Stomach (tissue), 19 donors: ENCODE measurements at places on chromosomes 1 and 21. TPM values are rescaled to one million over a fixed set of nuclear protein-coding genes. Genes with fewer than 3 reads are reported as not detected.

GRCh38 chr1:75171876-75172275 lies 37.7 kb downstream of the LHX8 start:
- DNase-seq: no peak

GRCh38 chr1:223319398-223319797 lies 44.6 kb downstream of the SUSD4 start:
- peak; percentile 30 for DNase-seq

CFAP74 gene
- not detected for total RNA-seq

DNA sequence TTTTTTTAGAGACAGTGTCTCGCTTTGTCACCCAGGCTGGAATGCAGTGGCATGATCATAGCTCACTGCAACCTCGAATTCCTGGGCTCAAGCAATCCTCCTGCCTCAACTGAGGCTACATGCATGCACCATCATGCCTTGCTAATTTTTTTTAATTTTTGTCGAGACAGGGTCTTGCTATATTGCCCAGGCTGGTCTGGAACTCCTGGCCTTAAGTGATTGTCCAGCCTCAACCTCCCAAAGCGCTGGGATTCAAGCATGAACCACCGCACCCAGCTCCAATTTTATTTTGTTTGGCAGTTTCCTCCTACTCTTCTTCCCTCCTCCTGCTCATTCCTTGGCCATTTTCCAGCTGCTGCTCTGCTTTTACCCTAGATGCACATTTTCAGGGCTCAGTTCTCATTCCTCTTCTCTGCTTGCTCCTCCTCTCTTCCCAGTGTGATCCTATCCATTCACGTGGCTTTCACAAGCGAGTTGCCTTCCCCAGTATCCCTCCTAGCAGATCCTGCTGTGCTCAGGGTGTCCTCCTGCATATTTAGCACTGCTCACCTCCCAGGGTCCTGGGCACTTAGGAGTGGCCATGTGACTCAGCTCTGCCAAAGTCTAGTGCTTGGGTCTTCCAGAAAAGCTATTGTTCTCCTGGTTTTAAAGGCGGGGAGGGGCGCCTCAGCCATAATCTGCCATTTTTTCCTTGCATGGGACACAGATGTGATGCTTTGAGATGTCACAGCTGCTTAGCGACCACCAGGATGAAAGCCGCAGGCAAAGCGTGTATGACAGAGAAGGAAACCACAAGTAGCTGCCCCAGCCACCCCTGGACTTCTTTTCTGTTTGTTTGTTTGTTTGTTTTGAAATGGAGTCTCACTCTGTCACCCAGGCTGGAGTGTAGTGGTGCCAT lies 33.7 kb downstream of the PSEN2 start:
- peak; percentile 80 for DNase-seq
